ENCODE measurements at places on chromosomes 11 and 22.
A peak's percentile ranks its signal among the peaks of the same experiment; 100 is the strongest.

DNA sequence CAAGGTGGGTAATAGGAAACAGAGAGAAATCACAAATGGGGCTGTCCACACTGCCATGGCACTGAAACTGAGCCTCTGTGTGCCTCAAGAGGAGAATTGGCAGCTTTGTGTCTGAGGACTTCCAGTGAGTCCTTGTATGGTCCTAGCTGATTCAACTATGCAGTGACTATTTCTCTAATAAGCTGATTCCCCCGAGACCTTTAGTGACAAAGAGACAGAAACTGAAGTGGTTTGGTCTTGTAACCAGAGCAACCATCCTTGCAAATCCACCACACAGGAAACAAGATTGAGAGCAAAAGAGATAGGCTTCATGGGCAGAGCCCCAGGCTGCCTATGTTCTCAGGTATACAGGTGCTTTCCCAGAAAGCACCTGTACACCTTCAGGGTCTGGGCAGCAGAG is 1038.5 kb downstream of the NTM start:
- no peaks in the 10 kb centered on the region for H3K36me3 ChIP-seq
- H3K27ac ChIP-seq: no peak overlapping the region
- no peaks in the 10 kb centered on the region for H3K4me1 ChIP-seq
- no peak overlapping the region for H3K4me3 ChIP-seq
- no peak for DNase-seq

- peak overlapping the region; percentile 41 for H3K4me3 ChIP-seq
- H3K27ac ChIP-seq: peak overlapping the region; percentile 100
- no peaks in the 10 kb centered on the region for H3K36me3 ChIP-seq
- H3K4me1 ChIP-seq: peaks cover 8% of the 10 kb centered on the region
- no peaks in the 10 kb centered on the region for H3K27me3 ChIP-seq
Measured at GRCh38 chr22:43066844-43067385, 22.3 kb downstream of the TTLL1 start.

DNA sequence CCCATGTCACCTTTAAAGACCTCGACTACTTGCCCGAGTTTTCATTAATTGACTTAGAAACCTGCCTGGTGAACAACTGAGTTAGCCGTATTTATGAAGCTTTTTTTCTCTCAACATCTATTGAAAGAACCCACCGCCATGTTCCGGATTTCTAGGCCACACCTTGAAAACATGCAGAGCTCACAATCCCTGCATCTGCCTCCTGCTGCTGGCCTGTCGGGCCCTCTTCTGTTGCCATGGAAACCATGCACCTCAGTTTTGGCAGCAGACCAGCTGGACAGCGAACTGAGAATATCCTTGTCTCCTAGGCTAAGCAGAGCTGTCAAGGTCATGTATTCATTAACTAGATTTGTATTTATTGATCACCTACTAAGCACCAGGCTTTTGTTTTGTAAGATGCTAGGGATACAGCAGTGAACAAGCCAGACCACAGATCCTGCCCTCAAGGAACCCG is 4.3 kb upstream of the PATZ1 start:
- H3K36me3 ChIP-seq: no peaks in the 10 kb centered on the region
- H3K27me3 ChIP-seq: no peaks in the 10 kb centered on the region
- DNase-seq: no peak
- no peak overlapping the region for H3K27ac ChIP-seq

- no peak overlapping the region for H3K4me3 ChIP-seq
- H3K27ac ChIP-seq: no peak overlapping the region
- H3K36me3 ChIP-seq: no peaks in the 10 kb centered on the region
- H3K4me1 ChIP-seq: peaks cover 9% of the 10 kb centered on the region
- no peaks in the 10 kb centered on the region for H3K27me3 ChIP-seq
- DNase-seq: no peak
Measured at GRCh38 chr22:44709881-44710392, 7.9 kb downstream of the PRR5 start.

GRCh38 chr11:554428-555226 is 5.9 kb downstream of the LMNTD2 start:
- H3K27me3 ChIP-seq: peaks cover 6% of the 10 kb centered on the region
- peak overlapping the region; percentile 63 for H3K4me3 ChIP-seq
- H3K27ac ChIP-seq: no peak overlapping the region
- H3K36me3 ChIP-seq: no peaks in the 10 kb centered on the region
- DNase-seq: peak; percentile 81

GRCh38 chr11:67429722-67430121 is 1.4 kb downstream of the RPS6KB2 start:
- no peak for DNase-seq
- peak overlapping the region; percentile 96 for H3K4me3 ChIP-seq
- H3K36me3 ChIP-seq: peaks cover 41% of the 10 kb centered on the region
- H3K4me1 ChIP-seq: peaks cover 10% of the 10 kb centered on the region
- H3K27me3 ChIP-seq: no peaks in the 10 kb centered on the region
- no peak overlapping the region for H3K27ac ChIP-seq

GRCh38 chr11:32311346-32312065 is 123.8 kb downstream of the WT1 start:
- no peaks in the 10 kb centered on the region for H3K27me3 ChIP-seq
- peak overlapping the region; percentile 57 for H3K4me3 ChIP-seq
- H3K36me3 ChIP-seq: no peaks in the 10 kb centered on the region

GRCh38 chr11:26575946-26576345 is 3.9 kb upstream of the MUC15 start:
- H3K4me3 ChIP-seq: no peak overlapping the region
- no peak overlapping the region for H3K27ac ChIP-seq
- no peak for DNase-seq
- no peaks in the 10 kb centered on the region for H3K36me3 ChIP-seq

DNA sequence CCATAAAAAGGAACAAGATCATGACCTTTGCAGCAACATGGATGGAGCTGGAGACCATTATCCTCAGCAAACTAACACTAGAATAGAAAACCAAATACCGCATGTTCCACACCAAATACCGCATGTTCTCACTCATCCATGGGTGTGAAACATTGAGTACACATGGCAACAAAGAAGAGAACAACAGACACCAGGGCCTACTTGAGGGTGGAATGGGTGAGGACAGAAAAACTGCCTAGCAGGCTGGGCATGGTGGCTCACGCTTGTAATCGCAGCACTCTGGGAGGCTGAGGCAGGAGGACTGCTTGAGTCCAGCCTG is 12.3 kb downstream of the EHD1 start:
- H3K27ac ChIP-seq: peak overlapping the region; percentile 49
- H3K27me3 ChIP-seq: no peaks in the 10 kb centered on the region

DNA sequence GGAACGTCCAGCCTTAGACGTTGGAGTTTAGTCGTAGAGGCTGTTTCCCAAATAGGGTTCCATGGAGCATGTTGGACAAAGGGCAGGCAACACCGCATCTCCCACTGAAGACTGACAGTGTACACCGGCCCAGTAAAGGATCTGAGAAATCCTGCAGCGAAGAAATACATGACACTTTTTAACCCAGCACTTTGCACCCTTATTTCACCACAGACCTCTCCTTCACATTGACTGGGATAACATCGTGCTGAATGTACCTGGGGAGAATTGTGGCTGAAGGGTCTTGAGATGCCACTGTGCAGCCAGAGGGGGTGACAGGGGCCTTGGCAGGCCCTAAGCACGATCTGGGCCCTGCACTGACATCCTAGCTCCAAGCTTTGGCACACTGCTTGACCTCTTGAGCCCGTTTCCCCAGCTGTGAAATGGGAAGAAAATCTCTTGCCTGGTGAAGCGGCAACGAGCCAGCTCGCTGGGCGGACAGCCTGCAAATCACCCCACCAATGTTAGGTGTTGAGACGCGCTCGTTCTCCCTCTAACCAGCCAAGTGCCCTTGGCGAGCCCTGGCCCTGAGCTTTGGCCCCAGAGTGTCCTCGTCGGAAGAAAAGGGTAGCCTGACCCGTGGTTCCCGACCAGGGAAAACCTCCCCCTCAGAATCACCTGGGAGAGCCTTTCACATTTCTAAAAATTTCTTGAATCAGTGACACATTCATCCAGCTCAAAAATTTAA is 13.4 kb downstream of the CD5 start:
- H3K36me3 ChIP-seq: no peaks in the 10 kb centered on the region
- no peak overlapping the region for H3K27ac ChIP-seq
- no peaks in the 10 kb centered on the region for H3K4me1 ChIP-seq
- no peak for DNase-seq
- H3K4me3 ChIP-seq: no peak overlapping the region
- no peaks in the 10 kb centered on the region for H3K27me3 ChIP-seq

DNA sequence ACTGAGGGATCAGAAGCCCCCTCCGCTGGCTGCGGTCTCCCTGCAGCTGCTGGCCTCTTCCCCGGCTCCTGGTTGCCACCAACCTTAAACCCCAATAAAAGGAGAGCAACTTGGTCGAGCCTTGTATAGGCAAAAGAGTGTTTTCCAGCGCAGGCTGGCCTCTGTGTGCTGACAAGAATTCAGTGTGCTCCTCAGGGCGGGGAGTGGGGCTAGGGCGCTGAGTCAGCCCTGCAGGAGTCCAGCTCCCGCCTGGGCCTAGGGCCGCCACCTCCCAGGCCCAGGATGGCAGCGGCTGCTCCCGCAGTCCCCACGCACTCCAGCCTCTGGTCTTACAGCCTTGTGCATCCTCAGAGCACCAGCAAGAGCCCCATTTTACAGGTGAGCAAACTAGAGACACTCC is at the start of gene SHISAL1:
TSS of gene SHISAL1 (minus strand) at position 186 of the 400 bp plus-strand sequence. CDS start 12,006 bp downstream, outside the sequence.
- H3K27ac ChIP-seq: no peak within 1 kb of the TSS
- peaks cover 21% of the 10 kb centered on the region for H3K4me1 ChIP-seq
- no peaks in the 10 kb centered on the region for H3K36me3 ChIP-seq
- H3K4me3 ChIP-seq: no peak within 1 kb of the TSS
- DNase-seq: peak; percentile 18

- no peaks in the 10 kb centered on the region for H3K36me3 ChIP-seq
- no peak overlapping the region for H3K4me3 ChIP-seq
- H3K27me3 ChIP-seq: no peaks in the 10 kb centered on the region
- no peak overlapping the region for H3K27ac ChIP-seq
Measured at GRCh38 chr11:86623736-86624135, 48.7 kb downstream of the ME3 start.

DNA sequence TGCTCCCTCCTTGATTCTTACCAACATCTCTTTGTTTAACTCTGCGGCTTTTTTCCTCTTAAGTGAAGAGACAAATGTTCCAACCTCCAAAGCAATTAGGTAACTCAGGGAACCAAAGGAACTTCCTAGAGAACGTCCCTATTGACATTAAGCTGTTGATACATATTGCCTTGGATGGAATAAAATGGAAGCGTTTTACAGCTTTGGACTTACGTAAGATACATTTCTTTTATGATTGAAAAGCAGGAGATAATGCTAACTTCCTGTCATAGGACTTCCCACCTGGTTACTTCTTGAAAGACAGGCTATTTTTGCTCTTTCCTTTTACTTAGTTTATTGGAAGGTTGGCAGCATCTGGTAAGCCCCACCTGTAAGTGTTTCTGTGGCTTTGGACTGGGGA is 245.7 kb upstream of the CTSC start:
- no peak overlapping the region for H3K27ac ChIP-seq
- DNase-seq: no peak
- H3K27me3 ChIP-seq: no peaks in the 10 kb centered on the region
- H3K4me3 ChIP-seq: no peak overlapping the region

GRCh38 chr11:66956689-66957290 is 1.4 kb downstream of the PC start:
- no peaks in the 10 kb centered on the region for H3K27me3 ChIP-seq
- H3K4me3 ChIP-seq: peak overlapping the region; percentile 72
- H3K36me3 ChIP-seq: no peaks in the 10 kb centered on the region

- H3K4me1 ChIP-seq: no peaks in the 10 kb centered on the region
- H3K36me3 ChIP-seq: no peaks in the 10 kb centered on the region
- peaks cover 82% of the 10 kb centered on the region for H3K27me3 ChIP-seq
- no peak overlapping the region for H3K27ac ChIP-seq
- DNase-seq: peak; percentile 55
Measured at GRCh38 chr11:117443266-117444186, 115.9 kb downstream of the CEP164 start.

- H3K4me1 ChIP-seq: no peaks in the 10 kb centered on the region
- H3K36me3 ChIP-seq: no peaks in the 10 kb centered on the region
- H3K4me3 ChIP-seq: no peak overlapping the region
Measured at GRCh38 chr22:41745968-41746367, 46.7 kb downstream of the MEI1 start.

- no peaks in the 10 kb centered on the region for H3K36me3 ChIP-seq
- DNase-seq: no peak
- 0 out of 2 replicates have a peak, but pooled peaks cover 8% of the 10 kb centered on the region for H3K4me1 ChIP-seq
- H3K27ac ChIP-seq: no peak overlapping the region
- H3K4me3 ChIP-seq: no peak overlapping the region
- H3K27me3 ChIP-seq: no peaks in the 10 kb centered on the region
Measured at GRCh38 chr11:802693-803466, 2.2 kb downstream of the PIDD1 start.

DNA sequence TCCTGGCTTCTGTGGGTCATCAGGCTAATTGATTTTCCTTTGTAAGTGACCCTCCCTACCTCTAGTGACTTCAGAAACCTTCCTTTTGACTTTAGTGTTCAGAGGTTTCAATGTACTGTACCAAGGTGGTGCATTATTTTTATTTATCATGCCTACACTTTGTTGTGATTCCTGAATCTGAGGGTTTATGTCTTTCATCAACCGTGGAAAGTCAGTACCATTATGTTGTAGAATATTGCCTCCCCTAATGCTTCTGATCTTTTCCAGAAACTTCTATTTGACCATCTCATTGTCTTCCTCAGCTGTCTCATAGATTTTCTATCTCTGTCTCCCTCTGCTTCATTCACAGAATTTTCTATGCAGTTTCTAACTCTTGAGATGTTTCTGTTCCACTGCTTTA is 105.5 kb downstream of the KCNQ1OT1 start:
- no peaks in the 10 kb centered on the region for H3K27me3 ChIP-seq
- no peaks in the 10 kb centered on the region for H3K4me1 ChIP-seq
- no peak for DNase-seq
- no peak overlapping the region for H3K4me3 ChIP-seq

DNA sequence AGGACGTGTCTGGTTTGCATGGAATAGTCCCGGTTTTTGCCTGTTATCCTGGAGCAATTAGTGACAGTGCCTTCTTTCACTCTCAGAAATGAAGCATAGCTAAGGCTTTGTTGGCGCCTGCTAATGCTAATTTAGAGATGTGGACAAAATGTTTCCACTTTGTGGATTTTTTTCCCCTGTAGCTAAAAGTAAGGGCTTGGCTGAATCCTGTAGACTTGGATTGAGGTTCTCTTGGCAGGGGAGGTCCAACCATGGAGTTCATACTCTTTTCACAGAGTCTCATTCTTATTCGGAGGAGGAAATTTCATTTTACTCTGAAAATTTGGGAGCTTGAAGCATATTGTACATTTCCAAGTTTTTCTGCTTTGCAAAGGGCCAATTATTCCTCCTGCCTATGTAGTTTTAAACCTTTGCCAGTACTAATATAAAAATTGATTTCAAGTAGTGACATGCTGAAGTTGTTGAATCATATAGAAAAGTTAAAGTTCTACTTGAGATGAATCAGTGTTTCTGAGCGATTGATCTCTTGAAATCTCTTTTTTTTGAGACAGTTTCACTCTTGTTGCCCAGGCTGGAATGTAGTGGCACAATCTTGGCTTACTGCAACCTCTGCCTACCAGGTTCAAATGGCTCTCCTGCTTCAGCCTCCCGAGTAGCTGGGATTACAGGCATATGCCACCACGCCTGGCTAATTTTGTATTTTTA is 20.0 kb downstream of the PPFIA1 start:
- no peaks in the 10 kb centered on the region for H3K27me3 ChIP-seq
- no peak overlapping the region for H3K4me3 ChIP-seq
- DNase-seq: no peak
- no peaks in the 10 kb centered on the region for H3K4me1 ChIP-seq
- H3K27ac ChIP-seq: no peak overlapping the region
- H3K36me3 ChIP-seq: peaks cover 48% of the 10 kb centered on the region

All from PC-3 (cell line).